ENCODE measurements at places on chromosomes 5 and 9. TPM values are rescaled to one million over a fixed set of nuclear protein-coding genes. Genes with fewer than 3 reads are reported as not detected.

- DNase-seq = no peak
These were observed 8.5 kb downstream of the RXFP3 start for GRCh38 chr5:33944543-33945132.

DNA sequence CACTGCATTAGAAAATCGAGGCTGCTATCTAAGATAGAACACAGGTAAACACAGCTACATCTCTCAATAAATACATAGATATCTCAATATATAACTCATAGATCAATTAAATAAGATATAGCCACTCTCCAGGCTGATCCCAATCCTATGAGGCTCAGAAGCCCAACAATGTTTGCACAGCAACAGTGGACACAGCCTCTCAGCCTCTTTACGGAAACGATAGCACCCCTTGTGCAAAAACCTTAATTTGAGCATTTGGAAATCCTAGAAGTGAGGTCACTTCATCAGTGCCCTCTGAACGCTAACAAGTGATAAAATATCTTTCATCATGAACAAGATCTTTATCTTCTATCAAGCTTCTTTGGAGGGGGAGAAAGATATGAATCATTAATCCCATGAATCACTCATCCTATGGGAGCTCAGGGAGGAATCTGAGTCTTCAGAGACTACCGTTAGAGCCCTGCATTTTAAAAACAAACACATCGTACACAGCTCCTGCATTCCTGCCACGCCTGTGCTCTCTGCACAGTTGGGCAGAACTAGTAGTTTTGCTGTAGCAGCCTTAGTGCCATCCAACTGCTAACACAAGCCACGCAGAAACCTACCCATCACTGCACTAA, 71.4 kb downstream of the MED27 start:
- no peak for DNase-seq

- no peak for DNase-seq
These were observed 28.8 kb downstream of the SKP2 start for GRCh38 chr5:36180556-36181350.

- DNase-seq = no peak
These were observed 7.9 kb upstream of the OXCT1 start for GRCh38 chr5:41878173-41878572.

- DNase-seq = no peak
These were observed 224.0 kb downstream of the SPOCK1 start for GRCh38 chr5:137275083-137275482.

TXNDC8 gene
- not detected for total RNA-seq

GPR151 gene
- total RNA-seq = not detected

PTPN3 gene
- total RNA-seq = 47.7 TPM

TAS2R1 gene
- total RNA-seq = not detected

JAKMIP2 gene
- 0.14 TPM for total RNA-seq

ADAMTSL1 gene
- total RNA-seq = 0.90 TPM
